Activated naive CD8-positive, alpha-beta T cell treated with anti-CD3 and anti-CD28 coated beads, Interleukin-2, amount 50 U/mL, for 16 hours (primary cell): ENCODE measurements at places on chromosomes 2 and 18.

- no peak for DNase-seq
Measured at GRCh38 chr2:177735318-177735803, 337.2 kb downstream of the PDE11A start.

GRCh38 chr18:49352321-49352720 lies 108.1 kb downstream of the DYM start:
- no peak for DNase-seq

- DNase-seq = no peak
Measured at GRCh38 chr2:211077216-211077767, 520.9 kb downstream of the CPS1 start.

DNA sequence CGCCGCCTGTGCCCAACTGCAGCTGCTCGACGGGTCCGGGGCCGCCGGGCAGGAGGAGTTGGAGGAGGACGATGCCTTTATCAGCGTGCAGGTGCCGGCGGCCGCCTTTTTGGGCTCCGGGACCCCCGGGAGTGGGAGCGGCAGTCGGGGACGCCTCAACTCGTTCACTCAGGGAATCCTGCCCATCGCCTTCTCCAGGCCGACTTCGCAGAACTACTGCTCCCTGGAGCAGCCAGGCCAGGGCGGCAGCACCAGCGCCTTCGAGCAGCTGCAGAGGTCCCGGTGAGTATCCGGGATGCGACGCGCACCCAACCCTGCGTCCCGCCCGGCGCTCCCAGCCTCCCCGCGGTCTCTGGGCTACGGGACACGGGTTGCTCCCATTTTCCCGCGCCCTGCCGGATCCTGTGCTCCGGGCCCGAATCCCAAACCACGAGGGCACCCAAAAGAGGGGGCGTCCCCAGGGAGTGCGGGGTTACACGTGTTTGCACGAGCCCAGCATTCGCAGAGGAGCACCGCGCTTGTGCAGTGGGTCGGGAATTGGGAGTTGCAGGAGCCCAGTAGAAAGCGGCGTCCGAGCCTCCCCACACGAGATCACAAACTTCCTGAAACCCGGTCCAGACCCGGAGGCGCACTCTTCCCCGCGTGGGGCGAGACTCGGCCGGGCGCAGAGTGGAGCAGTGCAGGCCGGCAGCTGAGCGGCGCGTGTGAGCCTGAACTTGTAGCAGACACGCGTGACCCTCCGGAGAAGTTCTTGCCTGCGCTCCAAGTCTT lies 1.2 kb downstream of the CABLES1 start:
- no peak for DNase-seq
